ENCODE measurements at places on chromosomes 11 and 22. TPM values are rescaled to one million over a fixed set of nuclear protein-coding genes. Genes with fewer than 3 reads are reported as not detected.

- no peak for DNase-seq
Observed at GRCh38 chr11:120738516-120739046, 227.0 kb downstream of the GRIK4 start.

GRCh38 chr11:66126064-66126463 lies 56.0 kb downstream of the PACS1 start:
- DNase-seq = no peak

DNA sequence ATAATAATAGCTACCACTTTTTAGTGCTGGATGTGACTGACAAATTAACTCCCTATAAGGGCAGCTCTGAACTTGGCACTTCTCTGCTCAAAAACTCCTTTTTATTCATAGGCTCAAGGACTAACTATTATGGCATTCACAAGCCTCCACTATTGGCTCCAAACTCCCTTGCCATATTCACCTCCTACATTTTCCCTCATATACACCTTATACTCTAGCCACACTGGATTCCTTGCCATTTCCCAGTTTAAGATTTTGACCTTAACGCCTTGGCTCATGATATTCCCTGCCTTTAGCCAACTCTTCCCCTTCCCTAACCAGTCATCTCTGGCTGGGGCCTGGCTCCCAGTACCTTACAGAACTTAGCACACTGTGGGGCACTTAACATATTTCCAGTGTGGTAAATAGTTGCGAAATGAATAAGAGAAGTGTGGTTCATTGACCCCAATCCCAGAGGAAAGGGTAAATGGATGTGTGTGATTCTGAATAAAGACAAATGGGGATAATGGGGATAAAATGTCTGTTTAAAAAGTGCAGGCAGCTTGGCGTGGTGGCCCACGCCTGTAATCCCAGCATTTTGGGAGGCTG lies 40.0 kb upstream of the SORL1 start:
- DNase-seq = no peak

The RNF169 gene
- 21.4 TPM for polyA plus RNA-seq

GRCh38 chr22:24441406-24442351 lies 14.3 kb downstream of the ADORA2A start:
- no peak for DNase-seq

GRCh38 chr11:130582981-130583380 lies 134.5 kb downstream of the ADAMTS15 start:
- no peak for DNase-seq

DNA sequence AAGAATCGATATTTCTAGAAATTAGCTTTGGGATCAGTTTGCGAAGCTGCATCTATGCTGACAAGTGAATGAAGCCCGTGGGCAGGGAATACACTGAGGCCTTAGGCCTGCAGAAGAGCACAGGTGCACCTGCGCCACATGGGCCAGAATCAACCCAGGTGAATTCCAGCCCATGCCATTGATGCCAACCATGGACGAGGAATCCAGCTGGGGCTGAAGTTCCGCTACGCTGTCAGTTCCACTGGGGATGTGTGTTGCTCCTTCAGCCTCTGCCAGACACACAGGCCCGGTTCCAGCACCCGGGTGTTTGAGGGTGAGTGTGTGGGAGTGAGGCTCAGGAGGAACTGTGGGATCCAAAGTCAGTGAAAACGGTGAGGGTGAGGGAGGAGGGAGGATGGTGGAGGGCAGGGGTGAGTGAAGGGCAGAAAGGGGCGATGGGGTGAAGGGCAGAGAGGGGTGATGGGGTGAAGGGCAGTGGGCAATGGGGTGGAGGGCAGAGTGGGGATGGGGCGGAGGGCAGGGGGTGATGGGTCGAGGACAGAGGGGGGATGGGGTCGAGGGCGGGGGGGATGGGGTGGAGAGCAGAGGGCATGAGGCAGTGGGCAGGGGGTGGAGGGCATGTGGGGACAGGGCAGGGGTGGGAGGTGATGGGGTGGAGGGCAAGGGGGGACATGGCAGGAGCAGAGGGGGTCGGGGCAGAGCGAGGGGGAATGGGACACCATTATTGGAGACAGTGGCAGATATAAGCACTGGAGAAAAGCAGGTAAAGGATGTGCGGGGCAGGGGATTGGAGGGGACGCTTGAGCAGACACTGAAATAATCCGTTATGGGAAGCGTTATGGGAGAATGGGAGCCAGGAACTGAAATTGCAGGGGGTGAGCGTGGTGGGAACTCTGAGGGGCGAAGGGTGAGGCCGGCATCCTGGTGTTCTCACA lies 931.6 kb downstream of the BRD1 start:
- no peak for DNase-seq

The CHKB gene
- 112 TPM for polyA plus RNA-seq

The SCGB1C1 gene
- 1.1 TPM for polyA plus RNA-seq

GRCh38 chr22:23495614-23496444 lies 84.3 kb downstream of the IGLL1 start:
- no peak for DNase-seq

DNA sequence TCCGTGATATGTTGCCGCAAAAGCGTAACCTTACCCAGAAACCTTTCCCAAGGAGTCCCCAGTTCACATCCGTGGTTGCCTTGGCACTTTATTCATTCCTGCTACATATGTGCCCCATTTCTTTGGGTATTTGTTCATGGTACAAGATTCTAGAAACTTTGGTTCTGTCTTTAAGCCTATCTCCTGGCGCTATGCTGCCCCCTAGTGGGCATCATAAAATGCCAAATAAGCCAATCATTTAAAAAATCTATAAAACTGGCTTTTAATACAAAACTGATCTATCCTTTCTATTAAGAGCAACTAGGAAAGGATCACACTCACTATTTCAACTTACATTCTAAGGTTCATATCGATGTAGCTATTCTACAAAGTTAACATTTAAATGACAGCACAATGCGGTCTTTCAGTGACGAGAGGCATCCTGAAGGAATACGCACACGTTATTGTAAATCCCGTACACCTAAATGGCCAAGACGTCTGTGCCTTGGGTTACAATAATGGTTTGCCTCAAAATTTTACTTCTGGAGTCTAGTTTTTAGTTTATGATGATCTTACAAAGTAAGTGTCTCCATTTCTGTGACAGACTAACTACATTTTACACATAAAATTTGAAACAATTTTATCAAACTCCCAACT lies 16.2 kb downstream of the PIWIL3 start:
- peak; percentile 53 for DNase-seq

The TH gene
- polyA plus RNA-seq = 1.6 TPM

DNA sequence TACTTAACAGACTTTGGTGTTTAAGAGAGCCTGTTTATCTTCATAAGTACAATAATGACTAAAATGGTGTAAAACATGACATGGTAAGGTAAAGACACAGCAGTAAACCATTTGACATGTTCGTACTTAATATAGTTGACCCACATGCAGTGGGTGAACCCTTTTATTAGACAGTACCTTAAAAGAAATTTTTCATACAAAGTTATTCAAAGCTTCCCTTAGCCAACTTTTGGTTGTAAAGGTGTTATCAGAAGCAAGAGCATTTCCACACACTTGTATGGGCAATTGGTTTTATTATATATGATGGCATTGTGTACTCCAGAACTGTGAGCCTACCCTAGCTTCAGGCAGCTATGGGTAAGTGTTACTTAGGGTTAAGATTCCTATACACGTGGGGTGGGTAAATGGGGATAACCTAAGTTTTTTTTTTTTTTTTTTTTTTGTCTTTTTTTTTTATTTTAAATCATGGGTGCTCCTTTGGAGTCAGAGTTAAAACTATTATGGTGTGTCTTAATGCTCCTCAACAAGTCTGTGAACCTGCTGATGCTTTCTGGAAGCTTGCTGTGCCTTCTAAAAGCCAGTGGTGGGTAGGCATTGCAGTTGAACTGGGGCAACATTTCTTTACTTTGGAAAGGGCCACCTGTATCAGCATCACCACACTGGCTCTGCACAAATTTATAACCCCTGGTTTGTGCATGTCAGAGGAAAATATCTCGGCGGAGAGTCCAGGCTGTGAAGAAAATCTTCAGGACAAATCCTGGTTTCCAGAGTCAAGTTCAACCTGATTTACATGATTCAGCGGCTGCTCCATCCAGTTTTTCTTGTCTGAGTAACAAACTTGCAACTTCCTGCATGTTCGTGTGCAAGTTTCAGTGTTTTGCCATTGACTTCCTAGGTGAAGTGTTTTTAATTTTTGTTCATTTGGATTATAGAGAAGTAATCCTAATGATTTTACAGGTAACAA lies 3.3 kb downstream of the PCF11 start:
- DNase-seq = no peak

- DNase-seq = no peak
Observed at GRCh38 chr11:36601155-36601554, 3.1 kb upstream of the RAG2 start.

GRCh38 chr11:75651218-75651617 lies 17.6 kb downstream of the MAP6 start:
- no peak for DNase-seq

DNA sequence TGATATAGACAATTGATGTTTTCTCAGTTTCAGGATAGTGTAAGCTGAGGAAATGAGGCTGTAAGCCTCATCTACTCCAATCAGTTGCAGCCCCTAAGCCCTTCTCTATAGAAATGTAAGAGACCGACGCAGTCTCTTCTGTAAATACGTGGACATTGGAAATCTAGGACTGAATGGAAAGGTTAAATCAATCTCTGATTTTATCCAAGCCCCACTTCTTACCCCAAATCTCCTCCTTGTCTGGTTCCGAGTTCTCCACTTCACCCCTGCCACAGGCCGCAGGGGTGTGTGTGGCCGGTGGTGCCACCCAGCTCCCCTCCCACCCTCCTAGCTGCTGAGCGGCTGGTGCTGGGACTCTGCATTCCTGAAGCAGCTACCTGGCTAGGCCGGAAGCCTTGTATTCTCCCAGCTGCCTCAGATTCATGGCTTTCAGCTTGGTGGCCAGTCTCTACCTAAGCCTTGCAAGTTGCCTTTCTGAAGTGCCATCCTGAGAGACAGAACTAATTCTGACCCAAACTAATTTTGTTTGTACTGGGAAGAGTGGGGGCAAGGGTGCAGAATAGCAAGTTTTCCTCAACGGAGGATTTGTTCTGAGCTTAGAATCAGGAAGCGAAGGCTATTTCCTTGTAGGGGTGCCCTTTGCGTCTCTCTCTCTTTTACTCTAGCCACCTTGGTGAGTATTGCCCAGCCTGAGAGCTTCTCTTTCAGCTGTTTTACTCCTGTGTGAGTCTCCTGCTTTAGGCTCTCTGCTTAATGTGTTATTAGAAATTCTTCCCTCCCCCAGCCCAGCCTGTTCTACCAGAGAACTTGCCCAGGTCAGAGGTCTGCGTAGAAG lies 749 bp downstream of the VWA5A start:
- peak; percentile 8 for DNase-seq

DNA sequence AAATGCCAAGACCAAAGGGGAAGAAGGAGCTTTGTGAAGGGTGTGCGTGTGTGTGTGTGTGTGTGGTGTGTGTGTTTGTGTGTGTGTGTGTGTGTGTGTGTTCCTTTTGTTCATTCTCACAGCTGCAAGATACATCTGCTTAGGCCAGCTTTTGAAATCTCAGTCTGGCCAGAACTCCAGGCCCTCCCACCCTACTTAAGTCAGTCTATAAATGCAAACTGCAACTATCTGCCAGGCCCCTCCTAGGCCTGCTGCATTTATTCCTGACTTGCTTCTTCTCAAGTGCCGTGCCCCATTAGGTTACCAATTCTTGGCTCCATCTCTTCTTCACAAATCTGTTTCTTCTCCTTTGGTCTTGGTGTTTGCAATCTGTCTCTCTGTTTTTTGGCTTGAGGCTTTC lies 21.6 kb upstream of the RIC3 start:
- no peak for DNase-seq

DNA sequence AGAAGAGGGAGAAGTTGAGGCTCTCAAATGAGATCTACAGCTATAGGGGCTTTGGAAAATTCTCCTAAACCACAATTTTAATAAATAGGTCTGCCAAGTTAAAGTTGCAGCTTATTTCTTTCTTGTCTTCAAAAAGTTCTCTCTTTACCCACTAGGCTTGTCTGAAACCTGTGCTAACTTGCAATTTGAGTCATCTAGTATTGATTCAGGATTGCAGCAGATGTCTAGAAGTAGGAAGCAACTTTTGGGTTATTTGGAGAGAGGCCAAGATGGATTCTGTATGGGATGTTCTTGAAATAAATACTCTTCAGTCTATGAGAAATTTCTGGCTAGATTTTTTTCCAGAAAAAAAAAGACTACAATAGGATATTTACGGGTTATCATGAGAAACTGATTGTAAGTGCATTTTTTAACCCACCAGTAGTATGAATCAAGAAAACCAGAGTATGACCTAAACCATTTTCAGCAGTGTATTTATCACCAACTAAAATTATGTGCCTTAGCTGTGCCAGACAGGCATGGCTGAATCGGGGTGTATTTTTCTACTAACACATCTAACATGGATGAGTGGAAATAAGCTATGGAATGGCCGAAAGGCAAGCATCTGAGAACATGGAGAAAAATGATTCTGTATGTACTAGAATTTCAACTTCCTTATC lies 4.9 kb upstream of the RAB38 start:
- no peak for DNase-seq

The VSIG2 gene
- polyA plus RNA-seq = 8.5 TPM

- DNase-seq = no peak
Observed at GRCh38 chr11:96228473-96228891, 114.5 kb downstream of the MAML2 start.

DNA sequence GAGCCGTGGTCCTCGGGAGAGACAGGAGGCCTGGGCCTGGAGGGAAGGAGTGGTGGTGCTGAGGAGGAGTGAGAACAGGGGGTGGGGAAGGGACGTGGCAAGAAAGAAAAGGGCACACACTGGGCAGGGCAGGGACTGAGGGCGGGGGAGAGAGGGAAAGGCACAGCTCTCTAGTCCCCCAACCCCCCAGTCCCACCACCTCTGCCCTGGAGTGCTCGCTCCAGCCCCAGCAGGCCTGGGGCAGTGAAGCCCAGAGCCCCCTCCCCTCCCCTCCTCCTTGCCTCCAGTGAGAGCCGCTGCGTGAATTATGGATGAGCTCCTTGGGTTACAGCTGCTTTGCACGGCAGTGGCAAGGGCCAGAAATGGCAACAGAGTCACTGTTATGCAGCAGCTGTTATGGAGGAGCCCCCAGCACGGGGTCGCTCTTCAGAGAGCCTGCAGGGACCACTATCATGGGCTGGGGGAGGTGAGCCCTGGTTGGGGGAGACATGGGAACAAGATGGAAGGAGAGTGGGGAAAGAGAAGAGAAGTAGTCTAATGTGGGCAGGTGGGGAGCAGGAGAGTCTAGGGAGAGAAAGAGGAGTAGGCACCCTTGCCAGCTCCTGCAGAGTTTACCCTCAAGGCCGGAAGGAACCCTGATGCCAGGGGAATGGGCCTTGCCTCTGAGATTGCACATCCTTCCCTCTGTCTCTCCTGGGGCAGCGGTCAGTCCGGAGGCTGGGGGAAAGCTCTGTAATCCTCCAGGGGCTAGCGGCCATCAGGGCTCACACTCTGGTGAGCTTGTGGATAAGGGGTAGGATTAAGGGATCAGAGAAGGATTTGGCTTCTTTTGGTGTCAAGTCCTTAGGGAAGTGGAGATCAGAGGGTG lies 3.6 kb downstream of the RTN4RL2 start:
- no peak for DNase-seq

- no peak for DNase-seq
Observed at GRCh38 chr11:60482361-60482760, 10.2 kb upstream of the MS4A12 start.
